Activated T-cell treated with anti-CD3 and anti-CD28 coated beads for 4 hours (primary cell): ENCODE measurements at places on chromosomes 13 and 19.

- DNase-seq: no peak
Observed at GRCh38 chr13:35342440-35342839, 134.0 kb downstream of the MAB21L1 start.

- no peak for DNase-seq
Observed at GRCh38 chr19:48914181-48914580, 14.1 kb downstream of the NUCB1 start.

DNA sequence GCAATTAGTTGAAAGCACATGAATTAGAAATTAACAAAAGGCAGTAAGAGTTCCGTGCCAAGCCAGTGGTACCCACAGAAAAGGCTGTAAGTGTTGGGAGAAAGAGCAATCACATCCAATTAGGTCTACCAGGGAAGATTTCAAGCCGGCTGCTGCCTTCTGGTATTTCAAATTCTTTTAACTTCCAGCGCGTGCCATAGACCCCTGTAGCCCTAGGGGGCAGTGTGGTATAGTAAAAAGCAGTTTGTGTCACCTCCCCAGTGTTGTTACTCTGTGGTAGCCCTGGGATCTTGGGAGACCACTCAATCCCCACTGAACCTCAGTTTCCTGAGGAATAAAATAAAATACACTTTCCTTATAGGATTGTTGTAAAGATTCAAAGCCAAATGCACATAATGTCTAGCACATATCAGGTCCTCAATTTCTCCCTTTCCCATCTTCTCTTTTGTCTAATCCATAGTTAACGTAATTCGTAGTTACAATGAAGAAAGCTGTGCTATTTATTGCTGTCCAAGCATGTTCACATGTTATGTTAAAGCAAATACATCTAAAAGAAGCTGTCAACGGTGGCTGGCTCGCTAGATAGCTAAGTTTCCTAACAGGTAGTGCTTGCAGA, 230.2 kb downstream of the TDRD3 start:
- no peak for DNase-seq

DNA sequence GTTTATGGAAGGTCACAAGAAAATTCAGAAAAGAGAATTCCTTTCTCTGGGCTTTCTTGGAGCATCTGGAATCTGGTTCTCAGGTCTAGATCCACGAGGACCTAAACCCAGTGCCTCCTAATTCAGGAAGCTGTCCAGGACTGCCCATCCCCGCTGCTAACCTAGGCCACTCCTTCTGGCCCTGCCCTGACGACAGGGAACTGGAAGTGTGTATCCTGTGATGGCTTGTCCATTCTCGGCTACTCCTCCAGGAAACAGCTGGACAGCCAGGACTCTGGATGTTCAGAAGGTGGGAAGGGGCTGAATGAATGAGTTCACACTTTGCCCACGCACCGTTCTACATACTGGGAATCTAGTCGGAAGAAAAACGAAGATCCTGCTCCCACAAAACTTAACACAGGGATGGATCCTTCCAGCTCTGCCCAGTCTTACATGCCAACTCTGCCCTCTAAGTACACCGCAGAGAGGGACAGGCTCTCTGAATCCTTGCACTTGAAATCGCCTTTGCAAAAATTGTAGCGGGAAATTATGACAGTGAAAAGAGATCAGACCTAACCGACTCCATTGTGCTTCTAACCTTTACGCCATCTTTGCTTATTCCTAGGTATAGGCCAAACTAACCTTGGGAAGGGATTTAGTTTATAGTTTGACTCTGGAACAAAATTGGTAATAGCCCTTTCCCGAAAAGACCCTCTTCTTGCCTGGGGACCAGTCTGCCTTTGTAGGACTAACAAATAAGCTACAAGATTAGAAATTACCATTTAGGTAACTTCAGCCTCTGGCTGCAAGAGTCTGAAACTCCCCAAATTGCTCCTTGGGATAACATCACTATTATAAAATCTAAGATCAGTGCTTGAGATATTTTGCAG, 1.8 kb downstream of the LSM4 start:
- DNase-seq: no peak

- no peak for DNase-seq
Observed at GRCh38 chr19:13881692-13882418, 4.9 kb downstream of the NANOS3 start.

GRCh38 chr19:38769635-38770211, 3.6 kb downstream of the LGALS7 start:
- peak; percentile 82 for DNase-seq

DNA sequence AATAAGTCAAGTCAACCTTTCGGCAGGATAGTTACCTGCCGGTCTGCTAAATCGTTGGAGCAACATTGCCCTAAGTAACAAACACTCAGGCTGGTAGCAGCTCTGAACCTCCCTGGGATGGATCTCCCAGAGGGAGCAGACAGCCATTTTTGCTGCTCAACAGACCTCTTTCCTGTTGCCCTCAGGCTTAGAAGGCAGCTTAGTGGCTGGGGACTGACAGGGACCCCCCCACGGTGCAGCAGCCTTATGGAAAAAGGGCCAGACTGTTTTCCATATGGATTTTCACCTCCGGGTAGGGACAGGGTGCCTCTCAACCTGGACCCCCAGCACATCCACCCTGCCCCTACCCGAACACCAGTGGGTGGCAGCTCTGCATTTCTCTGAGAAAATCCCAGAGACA, 49.7 kb downstream of the UBL3 start:
- DNase-seq: no peak

- DNase-seq: no peak
Observed at GRCh38 chr13:80502359-80502758, 161.4 kb upstream of the SPRY2 start.

- DNase-seq: no peak
Observed at GRCh38 chr13:110590577-110590976, 24.8 kb upstream of the NAXD start.

GRCh38 chr13:23883255-23883654, 5.9 kb downstream of the MIPEP start:
- no peak for DNase-seq

- DNase-seq: no peak
Observed at GRCh38 chr13:100808330-100809128, 133.9 kb upstream of the TMTC4 start.
